ENCODE measurements at places on chromosomes 16 and 17.

GRCh38 chr16:84119368-84119767 is 2.6 kb upstream of the MBTPS1 start:
- DNase-seq, result no peak

- DNase-seq, result no peak
Measured at GRCh38 chr17:63956296-63956920, 16.3 kb downstream of the SCN4A start.

DNA sequence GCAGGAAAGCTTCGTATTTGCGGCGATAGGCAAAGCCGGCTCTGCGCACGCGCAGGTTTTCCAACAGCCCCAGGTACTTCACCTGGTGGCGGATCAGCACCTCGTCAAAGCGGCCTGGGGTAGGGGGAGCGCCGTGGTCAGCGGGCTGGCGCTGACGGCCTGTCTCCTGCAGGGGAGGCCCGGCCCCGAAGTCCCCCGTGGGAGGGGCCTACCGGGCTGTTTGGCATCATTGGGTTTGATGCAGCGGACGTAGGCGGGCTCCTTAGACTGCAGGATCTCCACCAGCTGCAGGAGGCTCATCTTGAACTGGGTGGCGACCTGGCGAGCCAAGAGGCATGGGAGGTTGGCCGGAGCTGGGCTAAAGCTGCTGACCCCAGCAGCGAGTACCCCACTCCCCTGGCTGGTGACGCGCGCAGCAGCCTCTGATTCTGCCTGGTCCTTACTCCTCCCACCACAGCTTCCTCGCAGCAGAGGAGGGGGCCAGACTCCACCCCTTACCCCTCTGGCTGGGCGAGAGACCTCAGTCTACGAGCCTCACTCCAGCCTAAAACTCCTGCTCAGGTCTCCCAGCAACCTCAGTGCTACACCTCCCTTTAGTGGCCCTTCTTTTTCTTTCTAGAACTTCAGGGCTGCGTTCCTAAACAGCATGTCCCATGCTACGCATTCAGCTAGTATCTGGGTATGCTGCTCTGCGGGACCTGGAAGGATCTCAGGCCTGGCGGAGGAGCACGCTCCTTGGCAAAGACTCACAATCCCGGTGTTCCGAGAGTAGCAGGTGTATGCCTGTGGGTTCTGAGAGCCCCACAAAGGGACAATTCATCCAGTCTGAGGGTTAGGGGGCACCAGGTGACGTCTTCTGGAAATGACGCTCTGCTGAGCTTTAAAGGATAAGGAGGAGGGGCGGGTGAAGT is 16.1 kb upstream of the CRK start:
- no peak for DNase-seq

DNA sequence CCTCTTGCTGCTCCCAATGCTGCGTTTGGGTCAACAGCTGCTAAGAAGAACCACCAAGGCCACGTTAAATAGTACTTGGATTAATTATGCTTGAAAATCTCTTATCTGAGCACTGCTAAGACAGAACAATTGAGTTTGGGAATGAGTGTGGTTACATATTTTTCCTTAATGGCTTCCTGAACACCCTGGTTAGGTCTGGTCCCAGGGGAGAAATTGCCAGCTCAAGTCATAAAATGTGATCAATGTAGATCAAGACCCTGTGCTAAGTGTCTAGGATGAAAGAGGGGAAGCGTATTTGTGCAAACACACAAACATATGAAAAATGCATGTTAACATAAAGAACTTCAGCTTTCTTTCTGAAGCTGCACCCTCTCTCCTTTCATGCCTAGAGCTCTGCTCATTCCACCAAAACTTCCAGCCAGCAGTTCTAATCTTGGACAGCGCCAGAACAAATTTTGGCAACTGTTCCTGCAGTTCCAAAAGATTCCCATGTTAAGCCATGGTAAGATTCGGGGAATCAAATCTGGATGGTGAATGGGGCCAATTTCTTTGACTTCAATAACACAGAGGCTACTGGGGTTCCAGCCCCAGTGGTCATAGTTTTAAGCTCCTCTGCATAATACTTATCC is 72.0 kb downstream of the ZFHX3 start:
- no peak for DNase-seq

DNA sequence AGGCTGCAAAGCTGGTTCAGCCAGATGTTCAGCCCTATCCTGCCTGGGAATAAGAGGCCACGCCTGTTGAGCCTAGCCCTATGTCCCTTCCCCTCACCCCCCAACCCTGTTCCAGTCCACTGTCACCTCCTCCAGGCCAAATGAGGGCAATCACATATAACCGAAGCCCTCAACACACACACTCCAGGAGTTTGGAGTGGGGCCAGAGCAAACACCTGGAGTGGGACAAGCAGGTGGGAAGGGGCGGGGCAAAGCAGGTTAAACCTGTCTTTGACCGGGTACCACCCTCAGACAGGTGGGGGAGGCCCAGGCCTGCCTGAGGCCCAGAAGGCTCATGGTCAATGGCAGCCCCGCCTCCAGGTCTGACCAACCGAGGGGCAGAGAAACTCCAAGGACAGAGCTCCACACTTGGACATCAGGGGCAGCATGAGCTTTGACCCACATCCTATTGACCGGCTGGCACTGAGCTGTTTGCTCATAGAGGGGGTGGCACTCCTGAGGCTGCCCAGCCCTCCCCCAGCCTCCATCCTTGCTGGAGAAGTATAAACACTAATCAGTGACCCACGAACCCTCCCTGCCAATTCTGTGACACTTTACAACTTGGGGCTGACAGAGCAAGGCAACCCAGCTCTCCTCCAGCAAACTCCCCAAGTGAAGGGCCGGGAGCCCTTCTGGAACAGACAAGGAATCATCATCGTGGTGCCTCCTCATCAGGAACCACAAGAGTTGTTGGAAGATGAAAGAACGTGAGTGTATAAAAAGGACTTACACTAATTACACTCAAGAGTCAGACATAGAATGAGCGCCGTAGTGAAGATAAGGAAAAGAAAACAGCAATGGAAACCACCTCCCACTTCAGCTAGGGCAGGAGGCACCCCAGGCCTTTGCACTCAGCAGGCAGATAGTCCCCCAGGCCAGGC is 1.5 kb downstream of the ESRP2 start:
- no peak for DNase-seq

DNA sequence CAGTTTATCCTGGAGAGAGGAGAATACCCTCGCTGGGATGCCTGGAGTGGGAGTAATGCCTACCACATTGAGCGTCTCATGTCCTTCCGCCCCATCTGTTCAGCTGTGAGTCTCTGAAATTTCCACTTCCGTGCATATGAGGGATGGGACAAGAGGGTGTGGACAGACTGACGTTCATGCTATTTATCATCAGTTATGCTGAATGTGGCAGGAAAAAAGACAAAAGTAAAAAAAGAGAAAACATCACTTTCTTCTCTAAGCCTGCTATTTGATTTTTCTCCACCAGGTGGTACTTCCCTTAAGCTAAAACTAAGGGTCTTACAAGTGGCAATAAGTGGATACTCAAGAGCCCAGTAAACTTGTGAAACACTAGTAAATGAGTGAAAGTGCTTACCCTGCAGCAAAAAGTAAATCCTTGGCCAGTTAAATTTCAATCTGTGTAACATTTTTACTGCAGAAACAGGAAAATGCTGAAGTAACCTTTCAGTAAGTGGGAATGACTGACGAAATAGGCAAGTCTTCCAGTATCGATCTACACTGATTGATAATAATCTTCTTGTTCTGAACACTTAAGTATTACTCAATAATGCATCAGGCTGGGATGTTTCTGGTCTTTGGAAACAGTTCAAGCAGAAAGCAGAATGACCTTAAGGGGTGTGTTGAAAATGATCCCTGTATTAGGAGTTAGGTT is 5.6 kb downstream of the CRYBA1 start:
- DNase-seq, result no peak

DNA sequence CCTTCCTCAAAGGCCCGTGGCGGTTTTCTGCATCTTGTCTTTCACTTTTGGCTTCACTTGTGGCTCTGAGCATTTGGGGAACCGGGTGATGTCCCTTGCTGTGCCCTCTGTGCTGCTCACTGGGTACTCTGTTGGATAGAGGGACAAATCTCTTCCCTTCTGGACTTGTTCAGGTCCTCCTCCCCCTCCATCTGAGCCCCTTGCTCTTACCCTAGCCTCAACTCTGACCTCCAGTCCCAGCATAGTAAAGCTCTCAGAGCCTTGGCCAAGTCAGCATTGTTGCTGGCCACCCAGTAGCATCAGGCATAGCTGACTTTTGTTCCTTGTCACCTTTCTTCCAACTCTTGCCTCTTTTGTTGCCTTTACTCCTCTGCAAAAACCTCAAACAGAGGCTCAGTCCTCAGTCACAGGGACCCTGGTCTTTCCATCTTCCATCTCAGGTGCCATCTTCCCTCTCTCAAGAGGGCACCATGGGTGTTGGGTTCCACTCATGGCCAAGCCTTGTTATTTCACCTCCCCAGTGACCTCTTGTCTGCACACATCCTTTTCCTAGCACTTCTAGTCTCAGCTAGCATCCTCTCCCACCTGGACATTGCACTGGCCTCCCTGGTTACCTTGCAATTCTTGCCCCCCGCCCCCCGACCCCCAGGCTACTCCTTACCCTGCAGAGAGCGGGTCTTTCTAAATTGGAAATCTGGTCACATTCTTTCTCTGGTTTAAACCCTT is 393 bp upstream of the PSMB10 start:
- DNase-seq, result no peak

DNA sequence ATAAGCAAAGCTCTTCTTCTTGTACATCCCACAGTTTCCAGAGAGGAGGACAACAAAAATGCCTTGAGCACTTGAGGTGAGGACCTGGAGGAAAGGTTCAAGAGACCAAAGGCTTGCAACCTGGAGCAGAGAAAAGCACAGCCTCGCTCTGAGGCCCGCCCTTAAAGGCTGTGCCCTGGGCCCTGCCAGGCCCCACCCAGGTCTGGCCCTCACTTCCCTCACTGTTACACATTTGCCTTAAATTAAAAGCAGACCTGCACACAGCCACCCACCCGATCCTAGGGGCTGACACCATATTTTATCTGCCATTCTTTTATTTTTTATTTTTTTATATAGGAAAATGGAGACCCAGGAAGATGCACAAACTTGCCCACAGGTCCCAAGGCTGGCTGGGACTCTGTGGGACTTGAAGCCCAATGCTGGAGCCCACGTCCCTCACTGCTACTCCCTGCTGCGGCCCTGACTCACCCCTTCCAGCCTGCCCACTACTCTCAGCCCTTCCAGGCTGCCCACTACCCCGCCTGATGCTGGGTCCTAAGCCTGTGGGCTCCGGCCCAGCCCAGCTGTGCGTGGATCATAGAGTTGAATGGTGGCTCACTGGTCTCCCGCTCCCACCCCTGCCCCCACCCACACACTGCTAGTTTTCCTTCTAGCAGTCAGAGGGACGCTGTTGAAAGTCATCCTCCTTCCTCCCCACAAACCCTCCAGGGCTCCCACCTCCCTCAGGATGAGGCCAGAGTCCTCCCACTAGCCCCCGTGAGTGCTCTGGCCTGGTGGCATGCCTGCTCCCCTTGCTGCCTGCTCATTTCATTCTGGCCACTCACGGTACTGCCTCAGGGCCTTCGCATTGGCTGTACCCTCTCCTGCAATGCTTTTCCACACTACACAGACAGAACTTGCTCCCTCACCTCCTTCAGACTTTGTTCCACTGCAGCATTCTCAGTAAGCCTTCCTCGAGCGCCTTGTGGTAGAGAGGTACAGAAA is 77.6 kb upstream of the MED9 start:
- no peak for DNase-seq

DNA sequence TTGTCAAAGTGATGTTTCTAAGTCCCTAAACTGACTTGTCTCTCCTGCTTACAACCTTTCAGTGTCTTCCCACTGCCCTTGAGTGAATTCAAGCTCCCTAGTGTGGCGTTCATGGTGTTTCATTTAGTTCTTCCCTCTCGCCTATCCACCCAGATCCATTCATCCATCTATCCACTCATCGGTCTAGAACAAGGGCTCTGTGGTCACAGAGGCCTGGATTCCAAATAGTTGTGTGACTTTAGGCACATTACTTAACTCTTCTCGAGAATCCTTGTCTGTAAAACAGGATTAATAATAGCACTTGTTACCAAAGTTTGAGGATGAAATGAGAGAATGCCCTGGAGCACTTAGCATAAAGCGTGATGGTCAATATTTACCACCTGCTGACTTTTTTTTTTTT is 870 bp upstream of the TAC4 start:
- no peak for DNase-seq

DNA sequence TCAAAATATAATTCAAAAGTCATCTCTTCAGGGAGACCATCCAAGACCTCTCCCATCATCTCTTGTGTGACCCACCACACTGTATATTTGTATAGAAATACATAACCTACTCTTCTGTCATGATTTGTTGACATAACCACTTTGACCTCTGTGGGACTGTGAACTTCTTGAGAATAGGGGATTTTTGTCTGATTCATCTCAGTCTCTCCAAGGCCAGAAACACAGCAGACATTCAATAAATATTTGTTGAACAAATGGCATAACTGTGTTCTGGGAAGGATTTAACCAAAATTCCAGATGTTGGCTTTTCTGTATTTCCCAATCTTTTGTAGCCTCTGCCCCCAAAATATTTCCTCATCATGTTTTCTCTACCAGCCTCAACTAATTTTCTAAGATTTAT is 169.7 kb downstream of the CDH11 start:
- peak; percentile 82 for DNase-seq

DNA sequence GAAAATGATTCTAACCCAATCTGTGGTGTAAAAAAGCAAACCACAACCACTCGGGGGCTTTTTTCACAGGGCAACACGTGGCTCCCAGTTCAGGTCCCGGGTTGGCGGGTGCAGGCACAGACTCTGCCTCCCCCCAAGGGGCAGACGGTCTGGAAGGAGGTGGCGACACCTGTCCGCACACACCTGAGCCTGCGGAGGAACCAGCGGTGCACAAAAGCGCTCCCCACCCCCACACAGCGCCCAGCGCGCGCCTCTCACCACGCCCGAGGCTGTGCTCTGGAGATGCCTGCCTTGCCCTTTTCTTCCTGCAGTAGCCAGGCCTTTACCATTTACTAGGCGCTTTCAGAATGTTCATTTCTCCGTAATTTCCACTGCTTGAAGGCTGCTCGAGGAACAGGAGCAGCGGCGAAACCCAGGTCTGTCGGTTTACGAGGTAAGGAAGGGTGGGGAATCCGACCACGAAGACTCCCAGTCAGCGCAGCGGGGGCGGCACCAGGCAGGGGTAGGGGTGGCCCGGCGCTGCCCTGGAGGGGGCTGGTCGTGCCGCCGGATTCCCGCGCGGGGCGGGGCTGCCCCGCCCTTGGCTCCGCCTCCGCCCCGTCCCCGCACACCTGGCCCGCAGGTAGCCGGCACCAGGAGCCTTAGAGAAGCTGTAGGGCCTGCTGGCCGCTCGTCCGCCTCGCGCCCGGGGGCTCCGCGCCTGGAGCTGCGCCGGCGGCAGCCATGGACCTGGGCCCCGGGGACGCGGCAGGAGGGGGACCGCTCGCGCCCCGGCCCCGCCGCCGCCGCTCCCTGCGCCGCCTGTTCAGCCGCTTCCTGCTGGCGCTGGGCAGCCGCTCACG is at the start of gene USP43:
Gene USP43 (plus strand): TSS at position 608 of the 842 bp plus-strand sequence. CDS start 116 bp downstream, at position 724.
- no peak for DNase-seq

- DNase-seq, result no peak
Measured at GRCh38 chr16:10232757-10233156, 50.5 kb upstream of the GRIN2A start.
